ENCODE measurements at places on chromosomes 2 and 18.

DNA sequence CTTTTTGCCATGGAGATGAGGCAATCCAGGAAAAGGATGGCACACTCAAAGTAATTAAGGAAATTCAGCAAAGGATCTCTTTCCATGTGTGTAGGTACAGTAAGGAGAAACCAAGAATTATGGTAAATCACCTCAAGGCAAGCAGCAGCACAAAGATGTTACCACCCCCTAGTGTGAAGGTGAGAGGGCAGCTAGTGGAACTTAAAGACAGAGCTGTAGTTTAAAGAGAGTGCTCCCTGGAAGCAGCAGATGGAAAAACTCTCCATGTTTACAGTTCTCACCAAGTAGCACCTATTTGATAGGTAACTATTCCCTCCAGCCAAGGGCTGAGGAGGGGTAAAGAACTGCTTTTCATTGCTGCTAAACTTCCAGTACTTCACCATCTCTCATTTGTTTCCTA lies 860.4 kb upstream of the CRIM1 start:
- no peak for DNase-seq

DNA sequence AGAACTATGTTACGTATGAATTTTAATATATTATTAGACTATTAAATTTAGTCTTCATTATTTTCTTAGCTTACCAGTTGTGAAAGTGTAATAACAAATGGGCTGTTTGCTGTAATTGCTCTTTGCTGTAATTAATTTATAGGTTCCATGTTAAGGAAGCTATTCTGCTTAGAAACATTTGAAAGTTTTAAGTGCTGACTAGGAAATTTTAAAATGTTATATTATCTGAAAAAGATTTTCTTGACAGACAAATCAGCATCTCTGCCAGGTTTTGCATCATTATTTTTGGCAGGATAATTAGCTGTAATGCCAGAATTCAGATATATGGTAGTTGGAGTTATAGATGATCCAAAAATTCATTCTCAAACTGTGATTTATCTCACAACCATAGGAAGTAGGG lies 42.2 kb downstream of the OTX1 start:
- no peak for DNase-seq

- DNase-seq: no peak
These were observed 1.0 kb downstream of the GAREM2 start for GRCh38 chr2:26173776-26174482.

DNA sequence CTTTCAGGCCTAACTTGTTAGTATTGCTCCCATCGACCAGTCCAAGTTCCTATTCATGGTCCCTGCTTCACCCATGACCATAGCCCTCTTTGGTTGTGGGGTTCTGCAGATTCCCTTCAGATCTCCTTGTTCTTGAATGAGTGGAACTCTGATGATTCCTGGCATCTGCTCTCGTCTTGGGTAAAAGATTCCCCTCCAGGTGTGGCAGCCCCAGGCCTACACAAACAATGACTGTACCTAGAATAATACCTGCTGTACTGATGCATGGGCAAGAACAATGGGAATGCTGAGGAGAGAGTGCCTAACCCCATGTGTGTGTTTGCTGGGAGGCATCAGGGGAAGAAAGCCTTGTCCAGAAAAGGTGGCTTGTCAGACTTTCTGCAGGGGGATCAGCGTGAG lies 39.2 kb upstream of the MRPL19 start:
- DNase-seq: no peak

GRCh38 chr2:31238126-31238905 lies 4.4 kb downstream of the EHD3 start:
- no peak for DNase-seq

GRCh38 chr2:55999231-55999630 lies 75.6 kb upstream of the EFEMP1 start:
- DNase-seq: no peak

GRCh38 chr2:149594411-149594810 lies 6.8 kb upstream of the MMADHC start:
- DNase-seq: no peak

DNA sequence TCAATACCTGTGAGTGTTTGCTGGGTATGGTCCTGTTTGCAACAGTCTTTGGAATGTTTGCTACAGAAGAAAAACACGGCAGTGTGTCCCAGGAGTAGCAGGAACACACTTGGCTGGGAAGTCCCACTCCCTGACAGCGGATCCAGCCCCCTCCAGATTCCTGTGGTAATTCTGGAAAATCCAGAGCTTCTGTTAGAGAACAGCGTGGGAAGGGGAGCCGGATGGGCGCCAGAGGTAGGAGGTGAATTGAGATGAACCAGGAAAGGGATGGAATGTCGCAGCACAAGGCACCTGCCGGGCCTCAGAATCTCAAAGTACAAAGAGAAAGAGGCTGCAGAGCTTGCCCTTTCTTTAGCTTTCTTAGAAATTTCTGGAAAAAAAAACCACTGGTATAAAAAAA lies 221.9 kb downstream of the MYT1L start:
- DNase-seq: no peak

GRCh38 chr2:31748041-31748440 lies 167.3 kb upstream of the SRD5A2 start:
- no peak for DNase-seq

DNA sequence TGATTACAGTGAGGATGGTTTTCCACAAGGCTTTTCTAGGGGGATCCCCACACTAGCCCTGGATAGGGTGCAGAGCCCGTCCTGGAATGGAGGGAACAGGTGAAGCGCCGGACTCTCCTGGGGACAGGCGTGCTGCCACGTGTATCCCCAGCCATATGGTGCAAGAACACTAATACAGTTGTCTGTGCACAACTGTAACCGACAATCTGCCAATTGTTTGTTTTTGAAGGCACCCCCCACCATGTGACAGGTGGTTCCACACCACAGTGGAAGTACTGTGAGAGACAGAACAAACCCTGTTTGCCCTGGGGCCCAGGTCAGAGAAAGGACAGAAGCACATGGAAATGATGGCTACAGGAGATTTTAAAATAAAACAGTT lies 52.9 kb downstream of the MYCN start:
- DNase-seq: no peak

DNA sequence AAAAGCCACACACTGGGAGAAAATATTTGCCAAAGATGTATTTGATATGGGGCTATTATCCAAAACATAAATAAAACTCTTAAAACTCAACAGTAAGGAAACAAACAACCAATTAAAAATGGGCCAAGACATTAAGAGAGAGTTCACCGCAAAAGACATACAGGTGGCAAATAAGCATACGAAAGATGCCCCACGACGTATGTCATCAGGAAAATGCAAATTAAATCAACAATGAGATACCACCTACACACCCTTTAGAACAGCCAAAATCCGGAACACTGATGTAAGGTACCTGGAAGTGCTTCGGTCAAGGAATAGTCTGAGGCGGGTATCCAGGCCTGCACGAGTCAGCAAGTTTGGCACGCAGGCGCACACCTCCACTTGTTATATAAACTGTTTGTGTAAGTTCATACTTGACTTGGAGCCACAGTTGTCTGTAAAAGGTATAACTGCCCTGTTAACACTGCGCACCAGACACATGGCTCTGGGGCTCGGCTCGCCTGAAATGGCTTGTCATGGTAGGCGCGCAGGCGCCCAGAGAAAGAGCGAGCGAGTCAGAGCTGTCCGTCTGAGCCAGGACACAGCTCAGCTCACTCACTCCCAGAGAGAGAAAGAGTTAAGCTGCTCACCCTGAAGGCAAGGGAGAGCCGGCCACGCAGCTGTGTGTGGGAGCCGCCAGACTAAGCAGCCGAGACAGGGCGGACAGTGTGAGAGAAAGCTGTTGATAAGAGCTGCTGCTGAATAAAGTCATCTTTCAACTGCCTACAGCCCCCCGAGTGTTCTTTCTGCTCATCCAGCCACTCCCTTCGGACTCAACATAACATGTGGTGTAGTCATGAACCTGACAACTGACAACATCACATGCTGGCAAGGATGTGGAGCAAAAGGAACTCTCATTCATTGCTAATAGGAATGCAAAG lies 87.3 kb downstream of the HNRNPLL start:
- no peak for DNase-seq

GRCh38 chr2:74093840-74094239 lies 53.9 kb downstream of the BOLA3 start:
- no peak for DNase-seq

DNA sequence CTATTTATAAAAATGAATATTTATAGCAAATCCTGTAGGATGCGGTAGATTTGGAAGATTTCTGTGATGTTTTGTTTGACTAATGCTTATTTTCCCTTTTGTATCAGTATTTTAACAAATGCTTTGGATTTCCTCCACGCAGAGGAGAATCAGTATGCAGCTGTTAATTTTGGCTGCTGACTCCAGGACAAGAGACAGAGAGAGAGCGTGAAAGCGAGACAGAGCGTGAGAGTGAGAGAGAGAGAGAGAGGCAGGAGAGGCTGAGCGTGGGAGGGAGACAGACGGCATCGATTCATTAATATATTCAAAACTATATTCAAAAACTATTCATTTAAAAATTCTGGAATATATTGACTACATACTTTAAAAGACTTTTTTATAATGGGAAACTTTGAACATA lies 62.5 kb downstream of the RRM2 start:
- no peak for DNase-seq

- no peak for DNase-seq
These were observed 164.1 kb downstream of the TMEM247 start for GRCh38 chr2:46643493-46643892.

- DNase-seq: no peak
These were observed 700.8 kb downstream of the RNF144A start for GRCh38 chr2:7618031-7618430.

DNA sequence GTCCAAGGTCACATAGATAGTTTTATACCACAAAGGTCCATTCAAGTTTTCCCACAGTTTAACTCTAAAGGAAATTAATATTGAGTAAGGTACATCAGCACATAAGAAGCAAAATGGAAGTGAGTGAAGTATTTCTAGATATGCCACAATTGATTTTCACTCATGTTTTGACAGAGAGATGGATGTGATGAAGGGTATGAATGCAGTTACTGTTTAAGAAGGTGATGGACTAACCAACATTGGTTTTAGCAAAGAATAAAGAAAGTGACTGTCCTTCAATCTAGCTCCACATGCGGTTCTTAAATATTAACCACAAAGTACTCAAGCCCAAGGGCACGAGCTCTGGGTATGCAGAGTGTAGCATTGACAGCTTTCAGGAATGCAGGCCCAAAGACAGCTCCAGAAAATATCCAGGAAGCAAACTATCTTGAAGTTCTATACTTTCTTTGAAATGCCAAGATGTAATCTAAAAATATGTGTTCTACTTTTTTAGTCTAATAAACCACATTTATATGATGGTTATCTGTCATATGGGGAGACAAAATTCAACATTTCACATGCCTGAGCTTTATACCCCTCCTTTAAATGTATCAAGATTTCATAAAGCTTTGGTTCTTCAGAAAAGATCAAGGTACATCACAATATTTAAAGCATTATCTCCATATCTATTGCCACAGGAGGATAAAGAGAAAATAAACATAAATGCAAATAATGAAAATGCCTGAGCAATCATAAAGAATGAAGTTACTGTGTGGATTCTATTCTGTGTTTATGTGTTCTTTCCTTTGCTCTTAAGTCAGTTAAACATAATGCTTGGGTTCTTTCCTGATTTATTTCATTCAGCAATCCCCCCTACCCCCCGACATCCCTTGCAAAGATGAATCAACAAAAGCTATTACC lies 6.7 kb upstream of the SCN1A start:
- DNase-seq: no peak

GRCh38 chr2:36270758-36271157 lies 84.8 kb upstream of the CRIM1 start:
- DNase-seq: no peak

GRCh38 chr2:74186038-74186437 lies 7.4 kb upstream of the MOB1A start:
- no peak for DNase-seq
